ENCODE measurements at places on chromosomes 12 and 14.

- no peak for DNase-seq
Observed at GRCh38 chr12:69331909-69332684, 16.1 kb upstream of the LYZ start.

GRCh38 chr12:24608637-24609285 is 340.1 kb downstream of the BCAT1 start:
- DNase-seq: no peak

DNA sequence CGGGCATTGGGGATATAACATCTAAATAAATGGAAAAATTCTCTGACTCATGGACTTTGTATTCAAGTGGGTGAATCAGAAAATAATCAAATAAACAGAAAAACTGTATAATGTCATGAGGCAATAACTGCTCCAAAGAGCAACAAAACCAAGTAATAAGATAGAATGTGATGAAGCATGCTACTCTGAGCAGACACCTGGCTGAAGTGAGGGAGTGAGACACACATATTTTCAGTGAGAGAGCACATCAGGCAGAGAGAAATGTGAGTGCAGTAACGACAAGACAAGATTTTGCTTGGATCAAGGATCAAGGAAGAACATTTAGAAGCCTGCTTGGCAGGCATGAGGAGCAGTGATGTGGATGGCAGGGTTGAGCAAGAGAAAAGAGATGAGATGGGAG is 75.8 kb upstream of the CCDC91 start:
- DNase-seq: no peak

GRCh38 chr14:95250936-95251335 is 68.8 kb downstream of the CLMN start:
- DNase-seq: no peak

GRCh38 chr12:79891506-79892162 is 43.3 kb downstream of the PPP1R12A start:
- no peak for DNase-seq

DNA sequence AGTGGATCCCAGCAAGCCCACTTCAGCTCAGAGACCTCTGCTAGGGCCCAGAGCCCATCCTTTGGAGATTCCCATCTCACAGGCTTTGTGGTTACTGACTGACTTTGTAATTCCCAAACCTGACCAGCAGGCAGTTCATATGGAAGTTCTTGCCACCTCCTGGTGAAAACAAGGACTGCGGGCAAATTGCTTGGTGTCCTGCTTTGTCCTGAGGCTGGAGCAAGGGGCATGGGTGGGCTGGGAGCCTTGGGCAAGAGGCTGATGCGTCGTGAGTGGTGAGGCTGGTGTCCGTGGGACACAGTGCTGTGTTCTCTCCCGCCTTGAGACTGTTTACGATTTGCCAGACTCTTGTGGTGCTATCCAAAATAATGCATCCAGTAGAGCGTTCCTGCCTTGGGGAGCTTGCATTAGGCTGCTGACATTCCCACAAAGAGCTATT is 91.0 kb downstream of the LRRC74A start:
- no peak for DNase-seq

DNA sequence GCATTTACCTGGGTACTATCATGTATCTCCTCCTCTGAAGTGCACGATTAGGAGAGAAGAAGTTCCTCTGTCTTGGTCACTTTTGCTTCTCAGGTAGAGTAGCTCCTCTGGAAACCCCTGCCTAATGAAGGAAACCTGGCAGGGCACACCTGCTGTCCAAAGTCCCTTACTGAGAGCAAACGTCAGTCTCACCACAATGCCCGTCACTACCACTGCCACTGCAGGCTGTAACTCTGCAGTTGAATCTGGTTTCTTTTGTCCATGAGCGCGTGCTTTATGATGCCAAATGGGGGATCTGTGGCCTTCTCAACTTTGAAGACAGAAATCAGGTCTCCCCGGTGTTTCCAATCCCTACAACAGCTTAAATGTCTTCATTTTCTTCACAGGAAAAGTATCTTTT is 1068.6 kb downstream of the BCL11B start:
- DNase-seq: no peak

DNA sequence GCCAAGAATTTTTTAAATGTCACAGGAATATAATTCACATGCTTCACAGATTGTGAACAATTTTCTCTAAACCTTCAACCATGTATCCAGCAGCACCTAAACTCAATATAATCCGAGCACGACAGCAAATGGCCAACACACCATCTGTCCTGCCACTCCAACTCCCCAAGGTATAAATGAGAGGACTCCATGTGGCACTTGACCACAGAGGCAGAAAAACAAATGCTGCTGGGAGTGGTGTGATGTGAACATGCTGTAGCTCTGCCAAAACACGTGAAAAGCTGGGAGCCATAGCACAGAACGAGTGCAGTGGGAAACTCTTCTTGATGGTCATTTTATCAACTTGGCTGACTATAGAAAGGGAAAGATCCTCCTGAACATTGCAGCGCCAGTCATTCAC is 70.9 kb downstream of the LLPH start:
- no peak for DNase-seq

- no peak for DNase-seq
Observed at GRCh38 chr14:74554742-74555362, 57.2 kb downstream of the LTBP2 start.

DNA sequence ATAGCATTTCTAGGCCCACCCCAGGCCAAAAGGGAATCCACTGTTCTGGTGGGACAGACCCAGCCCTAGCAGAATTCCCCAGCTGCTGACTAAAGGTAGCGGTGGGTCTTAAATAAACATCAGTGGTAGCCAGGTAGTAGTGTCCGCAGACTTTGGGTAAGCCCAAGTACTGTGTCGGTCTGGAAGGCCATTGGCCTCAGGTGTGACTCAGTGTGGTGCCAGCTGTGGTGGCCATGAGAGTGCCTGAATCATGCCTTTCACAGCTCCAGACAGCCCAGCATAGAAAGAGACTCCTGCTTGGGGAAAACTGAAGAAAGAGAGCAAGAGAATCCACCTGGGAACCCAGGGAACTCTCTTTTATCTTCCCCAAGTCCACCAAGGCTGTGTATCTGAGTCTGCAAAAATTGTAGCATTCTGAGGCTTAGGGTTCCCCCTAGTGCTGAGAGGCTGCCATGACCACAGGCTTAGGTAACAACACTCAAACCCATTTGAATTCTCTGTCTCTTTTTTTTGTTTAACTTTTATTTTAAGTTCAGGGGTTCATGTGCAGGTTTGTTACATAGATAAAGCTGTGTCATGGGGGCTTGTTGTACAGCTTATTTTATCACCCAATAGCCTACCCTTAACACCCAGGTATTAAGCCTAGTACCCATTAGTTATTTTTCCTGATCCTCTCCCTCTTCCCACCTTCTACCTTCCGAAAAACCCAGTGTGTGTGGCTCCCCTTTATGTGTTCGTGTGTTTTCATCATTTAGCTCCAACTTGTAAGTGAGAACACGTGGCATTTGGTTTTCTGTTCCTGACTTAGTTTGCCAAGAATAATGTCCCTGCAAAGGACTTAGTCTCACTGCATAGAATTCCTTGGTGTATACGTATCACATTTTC is 16.7 kb upstream of the CD163L1 start:
- DNase-seq: no peak

DNA sequence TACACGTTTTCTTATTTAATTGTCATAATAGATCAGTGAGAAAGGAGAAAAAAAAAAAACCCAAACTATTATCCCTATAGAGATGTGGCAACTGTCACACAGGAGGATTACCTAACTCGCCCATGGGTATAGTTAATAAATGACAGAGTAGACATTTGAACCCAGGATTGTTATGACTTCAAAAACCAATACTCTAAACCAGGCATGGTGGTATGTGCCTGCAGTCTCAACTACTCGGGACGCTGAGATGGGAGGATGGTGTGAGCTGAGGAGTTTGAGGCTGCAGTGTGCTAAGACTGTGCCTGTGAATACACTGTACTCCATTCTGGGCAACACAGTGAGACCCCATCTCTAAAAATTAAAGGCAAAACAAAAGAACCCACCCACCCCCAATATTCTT is 114.5 kb downstream of the DENND5B start:
- DNase-seq: no peak

- DNase-seq: no peak
Observed at GRCh38 chr12:40351976-40352375, 127.2 kb downstream of the LRRK2 start.

DNA sequence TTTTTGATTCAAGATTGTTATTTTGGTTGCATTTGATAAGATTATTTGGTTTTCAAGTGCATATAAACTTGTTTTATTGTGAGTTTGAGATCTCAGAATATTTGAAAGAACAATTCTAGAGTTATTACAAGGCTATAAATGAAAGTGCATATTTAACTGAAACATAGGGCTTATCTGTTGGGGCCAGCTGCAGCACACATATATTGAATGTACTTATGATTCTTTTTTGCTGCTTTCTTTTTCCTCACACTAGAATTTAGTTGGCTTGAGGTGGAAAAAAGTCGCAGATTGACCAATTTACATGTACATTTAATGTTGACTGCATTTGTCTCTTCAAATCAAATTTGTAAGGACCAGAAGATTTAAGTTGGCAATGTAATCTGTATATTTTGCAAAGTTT is 88.0 kb downstream of the PCNX1 start:
- DNase-seq: no peak

DNA sequence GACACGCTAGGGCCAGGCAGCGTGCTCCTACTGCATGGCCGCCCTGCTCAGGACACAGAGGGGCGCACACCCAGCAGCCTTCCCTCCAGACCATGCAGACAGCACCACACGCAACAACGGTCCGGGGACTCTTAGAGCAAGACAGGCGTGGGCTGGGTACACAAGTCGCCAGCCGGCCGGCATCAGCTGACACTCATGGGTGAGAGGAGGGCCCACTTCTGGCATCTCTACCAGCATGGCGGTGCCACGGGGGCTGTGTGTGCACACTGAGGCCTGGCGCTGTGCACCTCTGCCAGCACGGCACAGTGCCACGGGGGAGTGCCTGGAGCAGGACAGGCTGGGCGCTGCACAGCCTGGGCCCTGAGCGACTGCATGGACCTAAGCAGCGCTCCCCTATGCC is 6.7 kb upstream of the BTBD6 start:
- DNase-seq: no peak

DNA sequence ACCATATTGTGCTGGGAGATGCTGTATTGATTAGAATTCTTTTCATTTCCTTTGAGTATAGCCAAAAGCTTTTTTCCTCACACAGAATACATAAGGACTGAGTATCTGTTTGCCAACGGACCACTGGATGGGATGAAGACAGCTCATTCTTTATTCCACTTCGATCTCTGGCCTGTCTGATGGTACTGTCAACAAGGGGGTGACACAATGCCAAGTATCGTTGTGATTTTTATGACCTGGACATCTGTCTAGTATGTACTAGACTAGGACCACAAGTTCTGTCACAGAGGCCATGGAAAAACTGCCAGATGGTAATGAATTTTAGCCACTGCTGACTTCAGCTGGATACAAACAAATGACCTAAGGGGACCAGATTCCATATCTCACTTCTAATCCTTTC is 502.7 kb downstream of the SOX5 start:
- DNase-seq: no peak

- no peak for DNase-seq
Observed at GRCh38 chr12:52091869-52092268, 12.4 kb downstream of the SMIM41 start.

DNA sequence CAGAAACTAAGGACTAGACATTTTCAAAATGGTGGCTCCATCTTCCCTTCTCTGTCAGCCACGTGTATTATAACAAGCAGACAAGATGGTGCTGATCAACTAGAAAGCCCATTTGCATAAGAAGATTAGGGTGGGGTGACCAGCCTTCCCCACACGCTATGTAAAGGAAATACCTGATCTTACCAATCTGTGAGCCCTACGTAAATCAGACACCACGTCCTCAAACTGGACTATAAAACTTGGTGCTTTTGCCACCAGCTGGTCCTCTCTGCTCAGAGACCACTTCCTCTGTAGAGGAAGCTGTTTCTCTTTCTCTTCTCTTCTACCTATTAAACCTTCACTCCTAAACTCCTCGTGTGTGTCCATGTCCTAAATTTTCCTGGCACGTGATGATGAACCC is 101.1 kb upstream of the PLEKHG7 start:
- no peak for DNase-seq

GRCh38 chr12:52007158-52007921 is 594 bp downstream of the TAMALIN start:
- DNase-seq: no peak

- DNase-seq: no peak
Observed at GRCh38 chr14:59362513-59362912, 102.7 kb downstream of the GPR135 start.

- DNase-seq: no peak
Observed at GRCh38 chr14:77124345-77125280, 17.0 kb downstream of the ZDHHC22 start.

- DNase-seq: no peak
Observed at GRCh38 chr12:1797991-1798640, 22.2 kb upstream of the LRTM2 start.

- DNase-seq: no peak
Observed at GRCh38 chr12:104624529-104624928, 167.8 kb downstream of the CHST11 start.

GRCh38 chr12:104802208-104802607 is 155.9 kb downstream of the SLC41A2 start:
- DNase-seq: no peak

DNA sequence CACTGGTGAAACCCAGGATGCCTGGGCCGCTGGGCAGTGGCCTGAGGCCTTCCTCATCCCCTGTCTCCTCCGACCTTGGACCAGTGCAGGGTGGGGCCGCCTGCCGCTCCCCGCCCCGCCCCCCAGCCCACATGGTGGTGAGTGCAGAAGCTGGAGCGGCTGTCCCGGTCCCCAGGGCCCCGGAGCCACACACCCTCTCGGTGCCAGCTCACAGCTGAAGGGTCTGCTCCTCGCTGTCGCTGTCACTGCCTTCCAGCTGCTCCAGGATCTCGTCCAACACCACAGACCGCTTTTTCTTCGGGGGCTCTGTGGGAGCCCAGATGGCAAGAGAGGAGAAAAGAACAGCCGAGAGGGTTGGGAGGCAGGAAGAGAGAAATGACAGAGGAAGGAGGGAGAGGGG is 143.1 kb downstream of the RBM19 start:
- DNase-seq: no peak

GRCh38 chr12:2363836-2364609 is 311.2 kb downstream of the CACNA1C start:
- DNase-seq: no peak

DNA sequence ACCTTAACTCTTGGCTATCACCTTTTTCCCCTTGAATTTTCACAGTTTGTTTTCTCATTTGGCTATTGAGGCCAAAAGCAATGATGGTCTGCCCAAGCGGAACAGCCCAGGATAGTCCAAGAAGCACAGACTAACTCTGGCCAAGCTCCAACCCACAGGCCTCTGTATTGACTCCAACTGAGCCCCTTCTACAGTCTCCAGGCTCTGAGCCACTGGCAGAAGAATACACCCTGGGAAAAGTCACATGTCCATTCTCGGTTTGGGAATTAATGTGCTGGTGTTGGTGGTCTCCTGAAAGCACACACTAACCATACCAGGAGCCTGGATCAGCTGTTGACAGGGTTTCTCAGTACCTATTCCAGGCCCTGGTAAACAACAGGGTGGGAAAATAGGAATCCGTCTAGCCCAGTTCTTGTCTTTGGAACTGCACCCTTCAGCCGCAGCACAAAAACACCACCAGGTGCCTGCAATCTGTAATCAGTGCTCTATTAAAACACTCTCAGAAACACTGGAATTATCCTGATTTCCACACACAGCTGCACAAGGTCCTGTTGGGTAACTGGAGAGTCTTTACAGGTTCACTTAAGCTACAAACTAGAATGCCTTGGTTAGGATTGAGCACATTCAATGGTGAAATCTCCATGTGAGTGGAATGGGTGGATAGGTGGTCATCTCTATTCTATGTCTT is 63.6 kb downstream of the STXBP6 start:
- no peak for DNase-seq

Data from AG04450 (cell line).